ENCODE measurements at places on chromosomes 11 and 22.

DNA sequence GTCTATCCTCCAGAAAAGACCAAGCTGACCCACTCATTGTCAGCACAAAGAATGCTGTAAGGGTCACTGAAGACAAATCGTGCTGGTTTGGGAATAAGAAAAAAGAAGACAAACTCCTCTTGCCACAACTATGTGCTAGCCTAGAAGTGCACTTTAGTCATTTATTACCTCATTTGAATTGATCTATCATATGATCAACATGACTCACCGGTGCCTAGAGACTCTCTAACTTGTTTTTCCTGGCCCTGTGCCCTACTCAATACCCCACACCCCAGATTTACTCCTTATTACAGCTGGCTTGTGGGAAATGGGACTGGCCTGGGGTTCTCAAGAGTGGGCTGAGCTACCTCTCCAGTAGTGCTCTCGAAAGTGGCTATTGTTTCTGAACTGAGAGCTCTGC is 35.9 kb upstream of the HORMAD2 start:
- no peak for DNase-seq

DNA sequence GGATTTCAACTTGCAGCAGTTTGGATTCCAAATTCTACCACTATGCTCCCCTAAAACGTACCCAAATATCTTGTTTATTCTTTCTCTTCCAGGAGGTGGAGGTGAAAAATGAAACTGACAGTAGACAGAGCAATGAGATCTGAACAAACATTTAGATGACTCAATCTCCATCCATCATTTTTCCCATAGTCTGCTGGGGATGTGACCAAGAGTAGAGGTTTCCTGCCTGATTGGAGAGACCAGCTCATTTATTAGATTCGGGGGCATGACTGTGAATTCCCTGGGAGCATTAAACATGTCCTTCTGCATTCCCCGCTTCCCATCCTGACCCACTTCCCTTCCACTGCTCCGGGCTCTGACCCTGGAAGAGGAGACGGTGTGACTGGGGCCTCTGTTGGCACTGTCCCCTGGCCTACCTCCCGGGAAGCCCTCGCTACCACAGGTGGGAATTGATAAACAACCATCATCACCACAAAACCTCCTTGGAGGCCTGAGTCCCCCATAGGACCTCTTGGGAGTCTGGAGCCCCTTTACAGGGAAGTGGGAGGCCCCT is 20.3 kb downstream of the DKK3 start:
- DNase-seq, result no peak

- no peak for DNase-seq
Measured at GRCh38 chr11:67614730-67615714, 8.3 kb downstream of the NDUFV1 start.

DNA sequence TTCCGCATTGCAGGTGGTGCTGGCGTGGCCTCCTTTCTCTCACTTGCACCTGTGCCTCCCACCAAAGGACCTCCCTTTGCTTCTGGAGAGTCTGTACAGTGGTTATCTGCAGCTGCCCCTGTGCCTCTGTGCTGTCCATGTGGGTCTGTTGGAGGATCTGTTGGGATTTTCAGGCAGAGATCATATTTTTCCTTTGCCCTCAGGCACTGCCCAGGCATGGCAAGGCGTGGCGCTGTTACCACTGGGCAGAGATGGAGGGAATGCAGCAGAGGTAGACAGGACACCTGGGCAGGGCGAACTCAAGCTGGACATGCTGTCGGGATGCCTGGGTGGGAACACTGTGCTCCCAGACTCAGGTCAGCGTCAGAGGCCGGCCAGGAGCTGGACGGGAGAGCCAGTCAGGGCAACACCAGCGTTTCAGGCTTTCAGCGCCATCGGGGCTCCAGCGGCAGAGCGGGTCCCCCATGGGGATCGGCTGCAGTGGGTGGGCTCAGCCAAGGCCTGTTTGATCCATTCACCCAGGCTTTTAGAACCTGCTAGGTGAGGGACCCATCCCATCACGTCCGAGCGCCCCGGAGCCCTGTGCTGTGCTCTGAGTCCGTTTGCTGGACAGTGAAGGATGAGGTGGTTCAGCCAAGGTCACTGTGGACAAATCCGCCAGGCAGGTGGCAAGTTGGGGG is 718.9 kb downstream of the BRD1 start:
- no peak for DNase-seq

DNA sequence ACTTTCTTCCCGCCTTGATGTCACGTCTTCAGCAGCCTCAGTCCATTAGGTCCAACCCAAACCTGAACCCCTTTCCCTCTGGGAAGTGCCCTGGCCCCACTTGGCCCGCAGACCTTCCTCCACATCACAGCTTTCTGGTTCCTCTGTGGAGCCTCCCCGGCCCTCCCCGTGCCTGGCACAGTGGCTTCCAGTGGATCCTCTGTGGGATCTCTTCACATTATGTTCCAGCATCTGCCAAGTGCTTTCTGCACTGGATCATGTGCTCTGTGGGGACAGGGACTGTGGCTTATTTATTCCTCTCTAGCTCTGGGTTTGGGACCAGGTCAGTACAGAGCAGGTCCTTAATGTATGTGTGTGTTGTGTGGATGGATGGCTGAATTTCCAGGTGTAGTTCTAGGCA is 30.9 kb downstream of the POLR3H start:
- no peak for DNase-seq

Measured in keratinocyte (primary cell).